ENCODE measurements at places on chromosomes 2 and 18. TPM values are rescaled to one million over a fixed set of nuclear protein-coding genes. Genes with fewer than 3 reads are reported as not detected.

FAM237A gene
- not detected for polyA plus RNA-seq

PDCD1 gene
- 3.3 TPM for polyA plus RNA-seq

ORC4 gene
- 57.3 TPM for polyA plus RNA-seq

CD8B gene
- 1.7 TPM for polyA plus RNA-seq

UBR3 gene
- polyA plus RNA-seq, result 5.1 TPM

UGT1A7 gene
- not detected for polyA plus RNA-seq

RNF152 gene
- polyA plus RNA-seq, result not detected

HYCC2 gene
- 31.4 TPM for polyA plus RNA-seq

AQP12B gene
- polyA plus RNA-seq, result not detected

LOXHD1 gene
- polyA plus RNA-seq, result not detected

UXS1 gene
- 47.5 TPM for polyA plus RNA-seq

KRCC1 gene
- polyA plus RNA-seq, result 36.6 TPM

AMER3 gene
- polyA plus RNA-seq, result not detected

RAX gene
- polyA plus RNA-seq, result not detected

CHRNG gene
- not detected for polyA plus RNA-seq

DQX1 gene
- not detected for polyA plus RNA-seq

ICOS gene
- 0.13 TPM for polyA plus RNA-seq

DNA sequence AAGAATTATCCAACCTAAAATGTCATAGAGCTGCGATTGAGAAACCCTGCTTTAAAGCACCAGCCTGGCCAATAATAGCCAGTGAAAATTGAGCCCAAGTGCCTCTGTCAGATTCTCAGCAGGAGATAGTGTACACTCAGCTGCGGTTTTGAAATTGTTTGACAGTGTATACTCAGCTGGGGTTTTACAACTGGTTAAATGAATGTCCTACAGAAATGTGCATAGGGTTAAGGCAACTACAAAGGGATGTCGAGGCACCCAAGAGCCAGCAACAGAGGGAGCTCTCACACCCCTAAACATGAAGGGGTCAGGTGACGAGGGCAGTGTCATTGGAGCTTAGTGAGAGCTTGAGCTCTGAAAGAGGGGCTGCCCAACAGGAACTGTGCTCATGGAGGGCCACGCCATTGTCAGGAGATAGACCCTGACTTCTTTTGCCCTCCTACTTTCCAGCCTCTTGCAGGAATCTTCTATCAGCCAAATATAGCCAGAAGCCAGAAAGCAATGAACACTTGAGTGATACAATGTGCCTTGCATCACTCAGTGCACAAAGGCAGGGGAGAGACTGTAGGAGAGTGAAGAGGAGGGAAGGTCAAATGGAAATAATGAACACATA lies 15.1 kb downstream of the ACTG2 start:
- no peaks in the 10 kb centered on the region for H3K36me3 ChIP-seq
- H3K4me3 ChIP-seq, result no peak overlapping the region
- no peaks in the 10 kb centered on the region for H3K27me3 ChIP-seq
- no peaks in the 10 kb centered on the region for H3K4me1 ChIP-seq
- no peak overlapping the region for H3K27ac ChIP-seq

GRCh38 chr2:84827978-84828575 lies 52.8 kb downstream of the TRABD2A start:
- no peaks in the 10 kb centered on the region for H3K36me3 ChIP-seq
- no peak overlapping the region for H3K4me3 ChIP-seq
- H3K27ac ChIP-seq, result no peak overlapping the region
- peaks cover 2% of the 10 kb centered on the region for H3K27me3 ChIP-seq

DNA sequence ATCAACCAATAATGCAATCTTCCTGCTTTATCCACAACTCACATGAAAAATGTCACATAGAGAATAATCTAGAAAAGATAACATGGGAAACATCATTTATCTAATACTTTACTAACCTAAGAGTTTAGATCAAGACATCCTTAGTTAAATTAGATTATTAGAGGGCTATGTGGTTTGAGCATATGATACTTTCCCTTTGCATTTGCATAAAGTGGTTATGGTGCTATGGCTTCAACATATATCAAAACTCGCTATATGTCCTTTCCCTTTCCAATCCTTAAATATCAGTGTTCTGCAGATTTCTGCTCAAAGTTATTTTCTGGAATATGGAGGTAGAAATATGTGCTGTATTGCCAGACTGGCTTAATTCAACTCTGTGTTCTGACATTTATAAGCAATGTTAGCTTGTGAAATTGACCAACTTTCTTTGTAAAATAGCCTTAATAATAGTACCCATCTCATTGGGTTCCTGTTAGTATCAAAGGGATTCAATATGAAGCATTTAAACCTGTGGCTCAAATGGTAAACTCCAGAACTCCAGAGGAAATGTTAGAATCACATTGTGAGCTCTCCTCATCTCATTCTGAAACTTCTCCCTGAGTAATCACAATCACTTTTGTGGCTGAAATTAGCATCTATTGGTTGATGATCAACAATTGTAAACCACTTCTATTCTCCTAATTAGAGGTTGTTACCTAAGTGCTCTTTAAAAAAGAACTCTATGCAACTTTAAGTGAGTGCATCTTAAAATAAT lies 1089.9 kb upstream of the SLC39A10 start:
- no peak overlapping the region for H3K4me3 ChIP-seq
- H3K4me1 ChIP-seq, result no peaks in the 10 kb centered on the region
- DNase-seq, result no peak
- H3K27me3 ChIP-seq, result no peaks in the 10 kb centered on the region
- H3K27ac ChIP-seq, result no peak overlapping the region
- H3K36me3 ChIP-seq, result no peaks in the 10 kb centered on the region

GRCh38 chr2:224223851-224224555 lies 177.9 kb downstream of the FAM124B start:
- no peak overlapping the region for H3K27ac ChIP-seq
- H3K4me3 ChIP-seq, result no peak overlapping the region
- H3K4me1 ChIP-seq, result no peaks in the 10 kb centered on the region
- DNase-seq, result no peak
- H3K36me3 ChIP-seq, result no peaks in the 10 kb centered on the region
- H3K27me3 ChIP-seq, result peaks cover 11% of the 10 kb centered on the region

- H3K4me3 ChIP-seq, result no peak overlapping the region
- DNase-seq, result no peak
- H3K27ac ChIP-seq, result no peak overlapping the region
- H3K27me3 ChIP-seq, result peaks cover 4% of the 10 kb centered on the region
- H3K36me3 ChIP-seq, result no peaks in the 10 kb centered on the region
Observed at GRCh38 chr2:104428155-104428554, 425.8 kb upstream of the POU3F3 start.

DNA sequence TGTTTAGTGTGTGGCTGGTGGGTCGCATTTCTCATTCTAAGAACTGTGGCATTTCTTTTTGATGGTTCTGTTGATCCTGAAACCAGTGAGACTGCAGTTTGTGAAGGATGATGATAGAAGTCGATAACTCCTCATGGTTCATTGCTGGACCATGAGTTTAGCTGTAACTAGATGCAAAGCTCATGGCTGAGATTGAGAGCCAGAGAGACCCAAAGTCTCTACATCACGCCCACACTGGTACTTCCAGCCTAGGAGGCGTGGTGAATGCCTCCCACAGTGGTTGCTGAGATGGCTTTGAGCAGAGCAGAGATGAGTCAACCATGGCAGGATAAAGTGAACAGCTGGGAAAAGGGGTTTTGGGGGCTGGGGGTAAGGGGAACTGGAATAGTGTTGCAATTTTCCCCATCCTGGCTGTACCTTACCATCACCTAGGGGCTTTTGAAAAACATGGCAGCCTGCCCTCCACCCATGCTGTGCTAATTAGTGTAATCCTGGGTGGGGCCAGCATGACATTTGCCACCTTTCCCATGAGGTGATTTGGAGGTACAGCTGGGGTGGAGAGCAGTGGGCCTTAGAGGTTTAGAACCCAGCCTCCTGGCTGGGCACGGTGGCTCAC lies 24.1 kb downstream of the INPP4A start:
- H3K27me3 ChIP-seq, result peaks cover 4% of the 10 kb centered on the region
- DNase-seq, result no peak
- H3K4me1 ChIP-seq, result peaks cover 99% of the 10 kb centered on the region
- H3K36me3 ChIP-seq, result peaks cover 3% of the 10 kb centered on the region
- peak overlapping the region; percentile 68 for H3K4me3 ChIP-seq

- no peaks in the 10 kb centered on the region for H3K27me3 ChIP-seq
- no peak overlapping the region for H3K27ac ChIP-seq
- H3K4me1 ChIP-seq, result peaks cover 27% of the 10 kb centered on the region
- no peak overlapping the region for H3K4me3 ChIP-seq
Observed at GRCh38 chr2:238277695-238278094, 10.7 kb downstream of the PER2 start.

GRCh38 chr2:216804357-216805350 lies 55.2 kb downstream of the TNP1 start:
- no peaks in the 10 kb centered on the region for H3K4me1 ChIP-seq
- H3K27me3 ChIP-seq, result no peaks in the 10 kb centered on the region
- no peak overlapping the region for H3K27ac ChIP-seq
- DNase-seq, result no peak
- no peaks in the 10 kb centered on the region for H3K36me3 ChIP-seq
- no peak overlapping the region for H3K4me3 ChIP-seq

DNA sequence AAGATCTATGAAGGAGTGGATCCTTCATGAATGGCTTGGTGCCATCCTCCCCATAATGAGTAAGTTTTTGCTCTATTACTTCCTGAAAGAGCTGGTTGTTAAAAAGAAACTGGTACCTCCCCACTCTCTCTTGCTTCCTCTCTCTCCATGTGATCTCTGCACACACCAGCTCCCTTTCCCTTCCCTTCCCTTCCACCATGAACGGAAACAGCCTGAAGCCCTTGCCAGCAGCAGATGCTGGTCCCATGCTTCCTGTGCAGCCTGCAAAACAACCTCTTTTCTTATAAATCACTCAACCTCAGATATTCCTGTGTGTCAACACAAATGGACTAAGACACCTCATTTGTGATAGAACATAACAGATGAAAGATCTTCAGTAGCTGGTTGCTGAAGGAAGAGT lies 303.5 kb upstream of the ACVR2A start:
- H3K27ac ChIP-seq, result no peak overlapping the region
- no peaks in the 10 kb centered on the region for H3K4me1 ChIP-seq
- H3K4me3 ChIP-seq, result no peak overlapping the region
- H3K36me3 ChIP-seq, result no peaks in the 10 kb centered on the region
- no peak for DNase-seq

GRCh38 chr2:68000170-68000825 lies 62.5 kb downstream of the C1D start:
- no peak for DNase-seq
- H3K4me1 ChIP-seq, result no peaks in the 10 kb centered on the region
- H3K4me3 ChIP-seq, result no peak overlapping the region

DNA sequence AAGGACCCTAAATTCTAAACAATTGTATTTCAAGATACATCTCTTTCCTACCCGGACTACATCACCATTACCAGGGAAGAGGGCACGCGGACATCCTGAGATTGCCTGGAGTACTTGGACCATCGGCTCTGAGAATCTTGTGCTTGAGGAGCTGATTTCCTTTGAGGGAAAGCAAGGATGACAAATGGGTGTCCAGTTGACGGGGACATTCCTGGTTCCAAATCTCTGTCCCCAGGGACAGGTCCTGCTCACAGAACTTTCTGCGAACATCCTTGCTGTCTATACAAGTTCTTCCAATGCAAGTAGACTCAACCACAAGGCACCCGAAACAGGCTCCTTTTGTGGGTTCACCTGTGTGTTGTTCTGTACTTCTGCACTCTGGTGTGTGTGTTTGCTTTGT lies 289.5 kb upstream of the MYT1L start:
- H3K27me3 ChIP-seq, result peaks cover 6% of the 10 kb centered on the region
- no peak overlapping the region for H3K27ac ChIP-seq
- H3K4me1 ChIP-seq, result no peaks in the 10 kb centered on the region
- no peak for DNase-seq
- H3K4me3 ChIP-seq, result no peak overlapping the region

- H3K27ac ChIP-seq, result no peak overlapping the region
- no peaks in the 10 kb centered on the region for H3K27me3 ChIP-seq
- H3K4me1 ChIP-seq, result no peaks in the 10 kb centered on the region
- no peak for DNase-seq
Observed at GRCh38 chr2:29751390-29751789, 170.0 kb downstream of the ALK start.

GRCh38 chr2:213157242-213157641 lies 5.8 kb upstream of the IKZF2 start:
- no peak overlapping the region for H3K27ac ChIP-seq
- peaks cover 24% of the 10 kb centered on the region for H3K4me1 ChIP-seq
- H3K4me3 ChIP-seq, result no peak overlapping the region

- DNase-seq, result no peak
- no peak overlapping the region for H3K4me3 ChIP-seq
- no peak overlapping the region for H3K27ac ChIP-seq
- no peaks in the 10 kb centered on the region for H3K36me3 ChIP-seq
- peaks cover 2% of the 10 kb centered on the region for H3K27me3 ChIP-seq
Observed at GRCh38 chr2:146457221-146457620, 1387.6 kb upstream of the ACVR2A start.

DNA sequence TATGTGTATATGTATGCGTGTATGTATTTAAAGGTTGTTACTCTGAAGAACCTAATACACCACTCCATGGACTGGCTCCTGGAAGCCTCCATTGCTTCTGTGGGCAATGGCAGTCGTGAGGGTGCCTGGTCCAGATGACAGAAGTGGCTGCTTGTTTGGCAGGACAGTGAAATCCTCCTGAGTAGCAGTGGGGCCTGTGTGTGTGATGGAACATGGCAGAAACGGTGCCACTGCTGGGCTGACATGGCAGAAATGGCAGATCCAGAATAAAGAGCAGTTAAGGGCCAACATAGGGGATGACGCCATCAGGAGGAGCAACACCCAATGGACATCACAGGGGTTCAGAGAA lies 6.1 kb upstream of the CPLX4 start:
- no peak overlapping the region for H3K4me3 ChIP-seq
- peaks cover 31% of the 10 kb centered on the region for H3K36me3 ChIP-seq
- DNase-seq, result no peak
- peaks cover 5% of the 10 kb centered on the region for H3K27me3 ChIP-seq
- no peaks in the 10 kb centered on the region for H3K4me1 ChIP-seq

- no peaks in the 10 kb centered on the region for H3K27me3 ChIP-seq
- no peak for DNase-seq
- no peak overlapping the region for H3K4me3 ChIP-seq
- H3K36me3 ChIP-seq, result peaks cover 8% of the 10 kb centered on the region
Observed at GRCh38 chr2:58107803-58108710, 61.5 kb downstream of the VRK2 start.

DNA sequence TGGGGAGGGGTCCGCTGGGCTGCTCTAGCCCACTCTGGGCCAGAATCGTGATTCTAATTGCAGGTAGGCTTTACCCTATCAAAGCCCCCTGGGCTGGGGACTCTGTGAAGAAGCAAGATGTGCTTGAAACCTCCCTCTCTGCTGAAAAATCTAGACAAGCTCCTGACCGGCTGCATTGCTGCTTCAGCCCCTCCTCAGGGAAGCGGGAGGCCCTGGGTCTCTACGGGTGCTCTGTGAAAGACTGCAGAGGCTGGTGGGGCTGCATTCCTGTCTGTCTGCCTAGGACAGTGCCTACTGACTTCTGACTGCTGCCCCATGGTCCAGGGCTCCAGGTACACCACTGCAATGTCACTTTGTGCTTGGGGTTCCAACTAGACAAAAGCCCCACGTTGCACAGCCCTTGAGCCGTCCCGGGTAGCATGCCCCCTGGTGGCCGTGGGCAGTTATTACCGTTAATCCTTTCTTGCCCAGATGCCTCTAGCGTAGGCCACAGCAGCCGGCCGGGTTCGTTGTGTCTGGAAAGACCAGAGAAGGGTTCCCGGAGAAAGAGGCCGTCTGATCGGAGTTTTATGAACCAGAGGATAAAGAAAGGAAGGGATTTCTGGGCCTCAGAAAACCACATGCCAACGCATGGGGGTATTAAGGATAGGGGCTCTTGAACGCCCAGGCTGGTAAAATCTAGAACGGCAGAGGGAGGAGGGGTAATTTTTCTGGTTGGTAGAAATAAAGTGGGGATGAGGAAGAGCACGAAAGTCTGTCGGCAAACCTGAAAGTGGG lies 15.9 kb upstream of the C1QL2 start:
- DNase-seq, result peak; percentile 10
- H3K4me1 ChIP-seq, result no peaks in the 10 kb centered on the region

Measured in immature natural killer cell (primary cell).